ENCODE measurements at places on chromosomes 7 and 10.

- DNase-seq: peak; percentile 50
Observed at GRCh38 chr7:47914717-47915615, 33.3 kb downstream of the PKD1L1 start.

GRCh38 chr7:70833726-70834125, 298.2 kb upstream of the GALNT17 start:
- DNase-seq: no peak

DNA sequence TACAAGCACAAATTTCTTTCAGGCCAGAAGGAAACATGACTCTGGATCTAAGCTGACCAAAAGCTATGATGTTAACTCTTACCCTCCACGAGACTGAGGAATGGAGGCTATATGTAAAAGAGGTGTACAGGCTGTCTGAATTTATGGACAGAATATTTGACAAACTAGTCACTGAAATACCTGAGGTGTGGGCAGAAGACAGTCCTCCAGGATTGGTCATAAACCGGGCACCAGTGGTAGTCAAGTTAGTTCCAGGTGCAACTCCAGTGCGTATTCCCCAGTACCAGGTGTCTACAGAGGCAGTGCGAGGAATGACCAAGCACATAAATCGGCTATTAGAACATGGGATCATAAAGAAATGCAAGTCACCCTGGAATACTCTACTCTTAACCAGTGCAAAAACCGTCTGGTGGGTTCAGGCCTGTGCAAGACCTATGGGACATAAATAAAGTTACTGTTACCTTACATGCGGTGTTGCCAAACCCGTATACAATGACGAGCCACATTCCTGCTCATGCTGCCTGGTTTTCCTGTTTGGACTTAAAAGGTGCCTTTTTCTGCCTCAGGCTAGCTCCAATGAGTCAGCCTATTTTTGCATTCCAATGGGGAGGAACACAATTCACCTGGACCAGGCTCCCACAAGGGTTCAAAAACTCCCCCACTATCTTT, 6.7 kb upstream of the CYREN start:
- no peak for DNase-seq

DNA sequence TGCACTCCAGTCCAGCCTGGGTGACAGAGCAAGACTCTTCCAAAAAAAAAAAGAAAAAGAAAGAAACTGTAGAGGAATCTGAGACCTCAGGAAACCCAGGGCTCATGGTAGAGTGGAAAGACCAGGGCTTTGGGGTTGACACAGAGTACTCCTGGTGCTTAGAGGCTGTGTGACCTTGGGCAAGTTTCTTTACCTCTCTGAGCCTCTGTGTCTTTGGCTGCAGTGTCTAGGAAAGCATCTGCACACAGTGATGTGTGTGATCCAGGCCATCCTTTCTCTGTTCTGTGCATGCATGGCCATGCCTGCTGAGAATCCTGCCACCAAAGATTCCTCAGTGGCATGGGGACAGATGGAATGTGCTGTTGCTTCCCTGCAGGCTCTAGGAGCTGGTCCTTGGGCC, 71.7 kb upstream of the GTF2I start:
- no peak for DNase-seq

- no peak for DNase-seq
Observed at GRCh38 chr7:24835643-24836042, 78.4 kb upstream of the GSDME start.

DNA sequence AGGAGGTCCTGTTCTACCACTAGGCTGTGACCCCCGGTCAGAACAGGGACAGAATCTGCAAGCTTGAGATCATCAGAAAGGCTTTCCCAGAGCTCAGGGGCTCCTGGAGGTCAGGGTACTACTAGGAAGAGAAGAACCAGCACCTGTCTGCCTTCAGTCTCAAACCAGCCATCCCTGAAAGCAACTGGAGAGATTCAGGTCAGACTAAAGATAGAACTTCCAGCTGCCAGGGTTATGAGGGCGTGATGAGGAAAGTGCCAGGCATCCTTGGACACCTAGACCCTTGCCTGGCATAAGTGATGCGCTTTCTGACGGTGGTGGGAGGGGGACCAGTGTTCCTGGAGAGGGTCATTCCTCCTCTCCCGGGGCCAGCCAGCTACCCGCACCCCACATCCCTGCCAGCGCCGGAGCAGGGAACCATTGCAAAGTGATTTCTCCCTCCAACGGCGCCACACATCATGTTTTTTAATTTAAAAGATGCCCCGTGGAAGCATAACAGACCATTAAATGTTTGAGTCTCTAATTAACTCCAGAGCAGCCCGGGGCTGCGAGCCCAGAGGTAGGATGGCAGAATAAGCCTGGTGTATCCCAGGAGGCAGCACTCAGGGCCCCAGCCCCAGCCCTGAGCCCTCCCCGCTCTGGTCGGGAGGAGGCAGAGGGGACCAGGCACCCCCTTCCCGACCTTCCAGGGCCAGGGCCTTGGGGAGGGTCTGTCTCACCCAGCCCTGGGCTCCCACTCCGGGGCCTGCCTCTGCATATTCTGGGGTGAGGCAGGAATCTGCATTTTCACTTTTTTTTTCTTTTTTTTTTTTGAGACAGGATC, 64.0 kb downstream of the ELFN1 start:
- DNase-seq: no peak

DNA sequence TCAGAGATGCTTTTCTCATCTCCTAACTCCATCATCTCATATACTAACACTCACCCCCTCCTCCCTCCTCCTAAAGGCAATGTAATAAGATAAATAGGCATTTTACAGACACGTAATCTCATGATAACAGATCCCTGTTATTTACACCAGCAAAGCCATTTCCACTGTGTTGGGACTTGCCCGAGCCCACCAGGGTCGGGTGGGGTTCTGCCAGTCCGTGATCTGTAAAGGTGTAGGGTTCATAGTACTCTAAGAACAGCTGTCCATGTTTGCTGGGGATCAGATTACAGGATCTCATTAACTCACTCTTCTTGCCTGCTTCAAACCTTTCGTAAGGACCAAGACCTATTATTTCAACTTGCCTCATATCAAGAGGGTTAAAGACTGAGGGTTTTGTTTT, 172.4 kb downstream of the FZD1 start:
- no peak for DNase-seq

- DNase-seq: peak; percentile 81
Observed at GRCh38 chr7:88219781-88220747, at the start of gene SRI. TSS of gene SRI (minus strand) at chr7:88220038. CDS start at chr7:88220026, 12 bp downstream.

DNA sequence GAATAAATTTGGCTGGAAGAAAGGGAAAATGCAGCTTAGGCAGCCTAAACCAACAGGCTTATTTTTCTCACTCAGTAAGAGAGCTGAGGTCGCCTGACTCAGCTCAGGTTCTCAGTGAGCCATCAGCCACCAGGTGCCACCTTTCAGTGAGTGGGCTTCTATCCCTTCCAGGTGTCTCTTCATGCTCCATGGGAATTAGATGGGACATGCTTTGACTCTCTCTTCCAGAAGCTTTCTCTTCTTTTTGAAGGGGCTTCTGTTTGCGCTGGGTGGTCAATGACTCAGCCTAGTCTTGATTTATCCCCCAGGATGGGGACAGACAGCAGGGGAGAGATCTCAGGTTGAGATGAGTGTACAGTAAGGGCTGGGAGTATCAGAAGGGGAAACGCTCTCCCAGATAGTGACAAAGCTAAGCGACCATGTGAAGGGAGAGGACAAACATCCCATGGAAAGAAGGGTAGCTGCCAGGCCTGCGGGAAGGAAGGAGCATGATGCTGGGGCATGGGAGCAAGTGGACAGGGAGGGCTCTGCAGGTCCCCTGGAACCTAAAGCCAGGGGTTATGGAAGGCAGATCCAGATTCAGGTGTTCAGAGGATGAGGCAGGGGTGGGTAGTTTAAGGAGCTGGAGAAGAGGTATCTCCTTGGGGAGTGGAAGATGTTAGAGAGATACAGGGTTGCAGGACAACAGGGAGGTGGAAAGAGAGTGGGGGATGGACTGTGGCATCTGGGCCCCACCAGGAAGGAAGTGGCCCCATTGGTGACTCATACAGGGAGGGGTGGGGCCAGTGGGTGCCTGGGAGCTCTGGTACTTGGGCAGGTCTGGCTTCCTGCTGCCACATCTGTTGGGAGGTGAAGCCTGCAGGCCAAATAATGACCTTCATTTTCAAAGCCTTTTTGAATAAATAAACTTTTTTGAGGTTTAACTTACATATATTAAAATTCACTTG, 32.5 kb downstream of the OGDH start:
- DNase-seq: peak; percentile 78

GRCh38 chr10:18157881-18158280, 17.7 kb downstream of the CACNB2 start:
- DNase-seq: peak; percentile 36

- DNase-seq: peak; percentile 6
Observed at GRCh38 chr10:97131666-97132065, 54.1 kb downstream of the SLIT1 start.

GRCh38 chr7:155954550-155955366, 142.5 kb upstream of the SHH start:
- no peak for DNase-seq

DNA sequence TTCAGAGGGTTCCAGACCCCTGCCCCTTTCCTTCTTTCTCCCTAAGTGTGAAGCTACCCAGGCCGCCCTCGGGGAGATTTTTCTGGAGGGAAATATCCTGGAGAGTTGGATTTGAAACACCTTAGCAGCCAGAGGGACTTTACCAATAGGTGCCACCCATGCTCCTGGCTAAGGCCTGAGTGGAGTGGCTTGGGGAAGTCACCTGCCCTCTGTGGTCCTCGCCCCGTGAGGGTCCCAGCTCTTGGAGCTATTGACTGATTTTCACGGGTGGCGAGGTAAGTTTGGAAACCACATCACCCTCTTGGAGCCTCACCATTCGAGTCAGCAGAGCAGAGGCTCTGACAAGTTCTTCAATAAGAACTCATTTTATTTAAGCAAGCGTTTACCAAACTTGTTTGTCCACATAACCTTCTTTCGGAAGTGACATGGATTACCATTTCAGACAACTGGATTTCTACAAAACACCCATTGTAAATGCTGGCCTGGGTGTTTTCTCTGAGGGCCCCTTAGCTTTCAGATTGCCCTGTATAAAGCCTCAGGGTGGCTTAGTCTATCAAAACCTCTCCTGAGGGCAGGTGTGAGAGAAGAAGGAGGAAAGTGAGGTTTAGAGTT, 20.4 kb downstream of the AQP1 start:
- no peak for DNase-seq

DNA sequence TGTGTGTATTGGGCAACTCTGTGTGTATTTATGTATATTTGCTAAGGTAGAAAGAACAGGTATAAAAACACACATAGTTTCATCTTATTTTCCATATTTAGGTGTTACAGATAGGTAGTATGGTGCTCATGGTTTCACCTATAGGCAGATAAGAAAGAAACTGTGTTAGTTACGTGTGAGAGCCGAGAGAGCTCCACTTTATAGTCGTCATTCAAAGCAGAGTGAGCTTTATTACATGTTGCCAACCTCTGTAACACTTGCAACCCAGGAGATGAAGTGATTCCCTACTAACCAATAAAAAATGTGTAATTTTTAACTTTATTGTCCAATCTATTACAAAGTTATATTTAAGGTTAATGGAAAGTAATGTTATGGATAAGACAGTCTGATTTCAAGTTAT, 121.3 kb downstream of the AGMO start:
- DNase-seq: no peak

GRCh38 chr7:151675196-151675920, 155.7 kb upstream of the RHEB start:
- DNase-seq: no peak

GRCh38 chr7:2553108-2553507, 2.2 kb downstream of the BRAT1 start:
- DNase-seq: no peak

DNA sequence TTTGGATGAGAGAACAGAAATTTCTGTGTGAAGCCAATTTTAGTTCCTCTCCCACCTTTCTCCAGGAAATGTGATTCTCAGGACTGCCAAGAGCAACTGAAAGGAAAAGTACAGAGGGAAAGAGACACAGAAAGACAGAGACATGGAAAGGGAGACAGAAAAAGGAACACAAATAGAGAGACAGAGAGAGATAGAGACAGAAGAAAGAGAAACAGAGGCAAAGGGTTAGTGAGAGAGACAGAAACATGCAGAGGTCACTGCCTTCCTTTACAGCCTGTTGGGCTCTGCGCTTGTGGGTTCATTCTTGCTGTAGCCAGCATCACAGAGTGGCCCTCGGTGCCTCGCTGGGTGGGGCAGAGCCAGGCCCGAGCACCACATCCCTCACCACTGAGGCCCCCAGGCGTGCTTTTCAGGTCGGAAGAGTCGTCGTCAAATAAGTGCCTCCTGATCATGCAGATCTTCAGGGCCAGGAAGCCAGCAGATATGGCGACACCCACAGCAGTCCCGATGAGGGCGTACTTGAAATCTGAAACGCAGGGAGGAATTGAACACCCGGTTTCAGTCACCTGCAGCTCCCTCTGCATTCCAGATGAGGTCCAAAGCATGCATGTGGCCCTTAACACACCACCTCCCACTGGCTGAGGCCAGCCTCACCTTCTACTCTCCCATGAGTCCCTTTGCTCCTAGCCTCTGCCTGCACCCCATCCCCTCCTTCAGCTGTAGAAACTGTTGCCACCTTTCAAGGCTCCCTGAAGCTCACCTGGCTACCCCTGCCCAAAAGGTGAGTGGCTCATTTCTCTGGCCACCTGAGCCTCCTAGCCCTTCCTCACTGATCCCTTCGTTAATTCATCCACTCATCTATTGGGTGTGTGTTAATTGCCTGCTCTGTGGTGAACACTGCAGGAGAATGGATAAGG, 21.4 kb downstream of the TMEM273 start:
- no peak for DNase-seq

GRCh38 chr10:47361293-47361692, 13.1 kb downstream of the RBP3 start:
- peak; percentile 50 for DNase-seq

DNA sequence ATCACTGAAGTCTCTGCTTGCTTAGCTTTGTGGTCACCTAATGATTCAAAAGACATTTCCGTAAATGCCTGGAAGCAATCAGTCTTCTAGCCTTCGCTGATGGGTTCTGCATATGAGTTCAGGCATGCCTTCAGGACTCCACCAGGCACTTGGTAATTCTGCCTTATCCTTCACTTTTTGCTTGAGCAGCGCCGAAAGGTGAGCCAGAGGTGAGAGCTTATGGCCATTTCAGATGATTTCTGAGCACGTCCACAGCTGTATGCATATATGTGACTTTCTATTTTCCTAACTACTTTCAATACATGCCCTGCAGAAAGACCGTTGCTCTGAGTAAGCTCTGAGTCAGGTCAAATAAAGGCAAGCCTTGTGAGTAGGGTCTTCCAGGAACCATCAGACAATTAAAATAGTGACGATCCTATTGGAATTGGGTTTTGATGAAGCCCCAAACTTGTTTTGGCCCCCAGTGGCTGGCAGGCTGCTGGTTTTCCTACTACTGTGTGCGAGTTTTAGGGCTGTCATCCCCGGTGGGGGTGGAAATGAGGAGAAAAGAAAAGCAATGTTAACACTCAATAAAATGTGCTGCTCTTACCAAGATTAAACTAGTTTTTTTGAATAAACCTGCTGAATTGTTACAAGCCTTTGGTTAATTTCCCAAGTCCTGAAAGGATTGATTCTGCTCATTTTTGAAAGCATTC, 154.4 kb upstream of the AKR1E2 start:
- DNase-seq: no peak

All from fibroblast of villous mesenchyme (primary cell).